Stimulated activated CD8-positive, alpha-beta memory T cell treated with anti-CD3 and anti-CD28 coated beads, Interleukin-4, amount 100 ng/mL, for 1 hour (primary cell): ENCODE measurements at places on chromosomes 6 and 20.

GRCh38 chr6:163298079-163298830, 116.3 kb upstream of the QKI start:
- DNase-seq = no peak

DNA sequence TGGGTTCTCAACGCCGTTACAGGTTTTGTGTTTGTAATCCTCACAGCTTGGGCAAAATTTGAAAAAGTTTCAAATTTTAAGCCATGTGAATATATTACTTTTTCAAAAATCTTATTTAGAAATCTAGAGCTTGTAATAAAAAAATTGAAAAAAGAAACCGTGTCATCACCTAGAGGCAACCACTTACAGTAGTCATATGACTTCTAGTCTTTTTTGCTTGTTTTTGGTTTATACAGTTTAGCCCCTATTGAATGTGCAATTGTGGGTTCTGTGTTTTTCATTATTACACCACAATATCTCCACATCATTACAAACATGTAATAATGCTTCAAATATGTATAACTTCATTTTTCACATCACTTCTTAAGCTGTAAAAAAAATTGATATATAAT, 888 bp downstream of the DYNLRB1 start:
- DNase-seq = no peak

GRCh38 chr20:54335299-54335698, 127.4 kb downstream of the PFDN4 start:
- no peak for DNase-seq

DNA sequence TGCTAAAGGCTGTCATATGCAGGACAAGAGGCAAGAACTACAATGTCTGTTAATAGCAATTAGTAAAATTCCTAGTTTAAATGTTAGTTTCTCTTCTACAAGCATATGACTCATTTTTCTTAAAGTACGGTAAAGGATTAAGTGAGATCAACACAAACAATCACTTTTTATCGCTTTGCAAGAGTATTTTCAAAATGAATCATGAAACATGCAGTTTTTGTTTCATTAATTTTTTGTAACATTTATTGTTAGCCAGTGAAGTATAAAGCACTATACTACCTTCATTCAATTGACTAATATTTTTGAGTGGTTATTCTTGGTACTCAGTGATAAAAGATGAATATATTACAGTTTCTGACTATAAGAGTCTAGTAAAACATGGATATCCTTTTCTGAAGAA, 138.6 kb downstream of the AHI1 start:
- no peak for DNase-seq

- no peak for DNase-seq
Measured at GRCh38 chr6:65701325-65701724, 5.7 kb downstream of the EYS start.

- no peak for DNase-seq
Measured at GRCh38 chr6:133957780-133958242, 4.8 kb downstream of the TBPL1 start.

DNA sequence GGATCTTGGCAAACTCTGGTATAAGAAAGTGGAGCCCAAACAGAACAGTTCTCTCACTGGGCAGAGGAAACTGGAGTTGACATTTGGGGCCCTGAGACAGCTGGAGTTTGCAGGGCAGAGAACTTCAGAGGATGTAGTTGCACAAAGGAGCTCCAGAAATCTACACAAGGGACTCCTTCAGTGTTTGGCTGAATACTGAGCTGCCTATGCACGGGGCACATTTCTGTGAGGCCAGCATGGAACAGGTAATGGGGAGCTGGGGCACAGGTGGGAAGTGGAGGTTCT, 169.3 kb downstream of the ANKRD60 start:
- no peak for DNase-seq

DNA sequence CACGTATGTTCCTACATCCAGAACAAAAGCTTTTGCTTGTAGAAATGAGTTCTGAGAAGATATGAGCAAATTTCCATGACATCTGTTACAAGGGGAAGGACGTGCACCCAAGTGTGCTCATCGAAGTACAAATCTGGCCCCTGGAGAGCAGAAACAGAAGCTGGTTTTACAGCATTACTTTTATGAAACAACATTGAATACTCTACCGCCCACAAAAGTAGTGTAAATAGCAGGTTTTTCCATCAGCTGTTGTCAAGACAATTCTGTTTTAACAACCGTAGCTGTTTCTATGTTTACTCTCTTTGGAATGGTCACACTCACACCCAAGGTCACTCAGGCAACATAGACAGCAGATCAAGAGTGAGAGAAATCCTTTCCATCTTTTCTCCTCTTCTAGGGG, 114.2 kb upstream of the SSTR4 start:
- no peak for DNase-seq

DNA sequence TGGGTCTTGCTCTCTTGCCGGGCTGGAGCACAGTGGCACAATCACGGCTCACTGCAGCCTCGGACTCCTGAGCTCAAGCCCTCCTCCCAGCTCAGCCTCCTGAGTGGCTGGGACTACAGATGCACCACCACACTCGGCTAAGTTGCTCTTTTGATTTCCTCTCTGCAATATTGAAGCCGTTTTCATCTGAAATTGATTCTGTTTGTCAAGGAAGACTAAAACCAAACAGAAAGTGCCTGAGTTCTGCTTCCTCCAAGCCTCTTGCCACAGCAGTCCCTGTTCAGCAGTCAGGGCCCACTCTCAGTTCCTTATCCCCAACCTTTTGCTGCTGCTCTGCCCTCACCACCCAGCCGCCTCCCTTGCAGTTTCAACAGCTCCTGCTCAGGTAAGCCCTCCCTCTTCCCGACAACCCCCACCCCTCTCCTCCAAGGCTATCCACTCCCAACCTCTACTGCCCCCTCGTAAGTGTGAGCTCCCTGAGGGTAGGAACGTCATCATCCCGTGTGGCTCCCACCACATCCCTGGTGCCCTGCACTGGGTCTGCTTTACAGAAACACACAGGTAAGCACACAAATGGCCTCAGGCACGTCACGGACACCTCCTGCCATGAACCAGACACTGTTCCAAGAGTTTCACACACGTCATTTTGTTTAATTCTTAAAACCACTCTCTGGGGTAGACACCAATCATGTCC, 70.7 kb upstream of the TAB2 start:
- DNase-seq = no peak

GRCh38 chr6:159064477-159064876, 19.7 kb upstream of the TAGAP start:
- DNase-seq = no peak

DNA sequence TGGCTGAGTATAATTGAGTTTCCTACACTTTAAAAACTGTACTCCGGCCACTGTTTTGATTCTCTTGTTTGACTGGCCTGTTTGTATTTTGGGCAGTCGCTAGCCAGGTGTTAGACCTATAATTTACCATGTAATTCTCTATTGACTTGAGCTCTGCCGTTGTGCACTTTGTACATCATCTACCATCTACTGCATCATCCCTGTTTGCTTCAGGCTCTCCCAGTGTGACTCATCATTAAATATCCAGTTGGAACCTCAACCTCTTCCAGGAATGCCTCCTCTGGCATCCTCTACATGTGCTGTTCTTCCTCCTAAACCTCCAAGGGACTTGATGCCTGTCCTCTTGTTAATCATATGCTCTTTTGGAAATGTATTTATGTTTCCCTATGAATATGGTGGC, 72.3 kb downstream of the FARS2 start:
- no peak for DNase-seq

- no peak for DNase-seq
Measured at GRCh38 chr6:137949686-137950390, 82.8 kb downstream of the TNFAIP3 start.

DNA sequence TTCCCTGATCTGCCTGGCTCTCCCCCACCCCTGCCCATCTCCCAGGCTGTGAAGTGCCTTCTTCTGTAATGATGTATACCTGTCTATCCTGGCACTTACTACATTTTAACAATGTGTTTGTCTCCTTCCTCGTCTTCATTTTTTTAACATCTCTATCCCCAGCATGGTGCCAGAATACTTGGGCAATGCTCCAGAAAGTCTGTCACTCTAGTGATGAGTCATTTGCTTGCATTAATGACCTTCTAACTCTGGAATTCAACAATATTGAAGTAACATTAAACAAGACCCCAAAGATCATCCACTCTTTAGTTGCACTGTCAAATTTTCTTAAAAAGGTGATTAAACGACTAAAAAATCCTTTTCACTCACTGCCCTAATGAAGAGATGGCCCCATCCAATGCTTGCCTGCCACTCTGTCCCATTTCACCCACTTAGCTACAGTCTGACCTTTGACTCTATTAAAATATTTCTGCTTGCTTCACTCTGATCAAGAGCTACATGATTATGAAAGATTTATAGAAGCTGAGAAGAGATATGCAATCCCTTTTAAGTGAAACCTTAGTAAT, 7.7 kb upstream of the KLHL31 start:
- no peak for DNase-seq

DNA sequence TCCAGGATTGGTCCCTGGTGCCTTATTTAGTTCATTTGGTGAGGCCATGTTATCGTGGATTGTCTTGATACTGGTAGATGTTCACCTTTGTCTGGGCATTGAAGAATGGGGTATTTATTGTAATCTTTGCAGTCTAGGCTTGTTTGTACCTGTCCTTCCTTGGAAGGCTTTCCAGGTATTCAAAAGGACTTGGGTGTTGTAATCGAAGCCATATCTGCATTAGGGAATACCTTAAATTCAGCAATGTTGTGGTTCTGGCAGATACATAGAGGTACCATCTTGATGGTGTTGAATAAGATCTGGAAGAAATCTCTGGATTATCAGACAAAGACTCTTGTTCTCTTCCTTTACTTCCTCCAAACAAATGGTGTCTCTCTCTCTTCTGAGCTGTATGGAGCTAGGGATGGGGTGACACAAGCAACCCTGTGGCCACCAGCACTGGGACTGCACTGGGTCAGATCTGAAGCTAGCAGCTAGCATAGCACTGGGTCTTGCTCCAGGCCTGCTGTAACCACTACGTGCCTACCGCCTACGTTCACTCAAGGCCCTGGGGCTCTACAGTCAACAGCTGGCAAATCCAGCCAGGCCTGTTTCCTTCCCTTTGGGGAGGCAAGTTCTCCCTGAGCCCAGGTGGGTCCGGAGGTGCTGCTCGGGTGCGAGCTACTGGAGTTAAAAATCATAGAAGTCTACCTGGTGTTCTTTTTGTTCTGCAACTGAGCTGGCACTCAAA, 261.1 kb upstream of the CITED2 start:
- DNase-seq = no peak

DNA sequence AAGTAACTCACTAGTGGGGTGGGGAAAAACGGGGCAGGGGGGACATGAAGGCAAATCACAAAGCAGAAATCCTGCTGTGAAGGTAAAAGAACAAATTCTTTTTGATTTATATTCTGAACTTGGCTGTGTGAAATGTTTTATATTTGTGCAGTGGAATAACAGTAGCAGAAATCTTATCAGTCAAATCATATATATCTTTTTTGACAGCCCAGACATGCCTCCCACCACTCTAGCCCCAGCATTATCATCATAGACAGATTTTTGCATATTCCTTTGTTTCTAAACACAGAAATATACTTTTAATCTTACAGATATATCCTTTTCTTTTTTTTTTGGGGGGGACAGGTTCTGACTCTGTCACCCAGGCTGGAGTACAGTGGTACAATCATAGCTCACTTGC, 97.4 kb downstream of the PREP start:
- DNase-seq = no peak

- DNase-seq = no peak
Measured at GRCh38 chr6:81601918-81602317, 150.6 kb downstream of the TENT5A start.

DNA sequence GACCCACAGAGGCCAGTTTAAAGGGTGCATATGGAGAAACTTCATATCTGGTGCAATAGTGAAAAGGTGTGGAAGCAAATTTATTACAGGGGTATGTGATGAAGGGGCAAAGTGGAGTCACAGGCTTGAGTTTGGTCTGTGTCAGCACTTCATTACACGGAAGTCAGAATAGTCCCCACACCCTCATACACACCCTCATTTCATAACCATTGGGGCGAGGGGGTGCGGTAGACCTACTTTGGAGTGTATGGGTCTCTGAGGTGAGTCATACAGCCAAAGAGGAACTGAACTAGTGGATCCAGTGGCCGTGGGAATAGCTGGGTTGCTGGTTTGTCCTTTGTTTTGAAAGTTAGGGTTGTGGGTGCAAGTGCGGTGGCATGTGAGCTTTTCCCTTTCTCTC, 3.3 kb downstream of the TM9SF4 start:
- no peak for DNase-seq

DNA sequence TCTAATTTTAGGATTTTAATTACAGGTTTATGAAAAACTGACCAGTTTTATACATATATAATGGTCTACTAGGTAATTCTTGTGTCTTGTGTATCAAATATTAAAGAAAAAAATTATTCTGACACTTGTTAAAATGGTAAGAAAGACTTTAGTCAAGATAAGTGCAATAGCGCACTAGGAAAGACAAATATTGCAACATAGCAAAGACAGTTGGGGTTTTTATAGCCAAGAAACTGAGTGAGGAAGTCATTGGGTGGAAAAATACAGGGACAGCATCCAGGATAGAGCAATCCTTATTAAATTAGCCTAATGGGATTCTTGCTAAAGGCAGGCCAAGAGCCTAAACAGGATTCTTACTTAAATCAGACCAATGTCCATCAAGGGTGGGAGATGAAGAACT, 71.1 kb downstream of the ROS1 start:
- DNase-seq = no peak

- no peak for DNase-seq
Measured at GRCh38 chr20:53866794-53867740, 203.3 kb downstream of the BCAS1 start.

DNA sequence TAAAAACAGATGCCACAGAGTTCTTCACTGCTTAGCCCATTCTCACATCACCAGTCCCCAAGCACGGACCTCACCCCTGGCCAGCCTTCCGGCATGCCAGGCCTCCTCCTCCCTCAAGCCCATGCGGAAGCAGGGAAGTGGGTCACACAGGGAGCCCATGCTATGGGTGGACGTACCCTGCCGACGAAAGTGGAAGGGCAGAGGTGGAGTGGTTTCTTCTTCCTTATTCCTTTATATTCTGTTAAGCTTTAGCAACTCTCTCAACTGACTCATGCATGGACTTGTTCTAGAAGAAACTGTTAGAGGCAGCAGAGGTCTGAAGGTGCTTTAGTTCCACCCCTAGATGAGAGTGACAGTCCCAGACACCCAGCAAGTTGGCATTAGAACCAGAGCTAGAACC, 118.6 kb downstream of the LY86 start:
- no peak for DNase-seq

DNA sequence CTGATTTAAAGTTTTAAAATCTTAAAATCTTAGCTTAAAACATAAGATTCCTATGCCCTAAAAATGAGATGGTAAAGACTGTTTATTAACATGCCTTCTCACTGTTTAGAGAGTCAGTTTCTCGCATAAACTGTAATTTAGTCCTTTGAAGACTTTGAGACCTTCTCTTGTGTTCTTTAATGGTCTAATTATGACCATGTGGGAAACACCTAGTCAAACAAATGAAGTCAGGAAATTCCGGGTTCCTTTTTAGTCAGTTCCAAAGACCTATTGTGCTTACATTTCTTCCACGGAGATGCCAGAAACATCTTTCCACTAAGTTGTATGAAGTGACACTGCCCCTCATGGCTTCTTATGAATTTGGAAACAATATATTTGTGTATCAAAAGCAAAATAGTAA, 64.2 kb upstream of the KIF25 start:
- DNase-seq = no peak

- DNase-seq = no peak
Measured at GRCh38 chr6:12608016-12608860, 108.3 kb upstream of the PHACTR1 start.
